Posterior vena cava (tissue), 2 donors: ENCODE measurements at places on chromosomes 5 and 9. TPM values are rescaled to one million over a fixed set of nuclear protein-coding genes. Genes with fewer than 3 reads are reported as not detected.

DNA sequence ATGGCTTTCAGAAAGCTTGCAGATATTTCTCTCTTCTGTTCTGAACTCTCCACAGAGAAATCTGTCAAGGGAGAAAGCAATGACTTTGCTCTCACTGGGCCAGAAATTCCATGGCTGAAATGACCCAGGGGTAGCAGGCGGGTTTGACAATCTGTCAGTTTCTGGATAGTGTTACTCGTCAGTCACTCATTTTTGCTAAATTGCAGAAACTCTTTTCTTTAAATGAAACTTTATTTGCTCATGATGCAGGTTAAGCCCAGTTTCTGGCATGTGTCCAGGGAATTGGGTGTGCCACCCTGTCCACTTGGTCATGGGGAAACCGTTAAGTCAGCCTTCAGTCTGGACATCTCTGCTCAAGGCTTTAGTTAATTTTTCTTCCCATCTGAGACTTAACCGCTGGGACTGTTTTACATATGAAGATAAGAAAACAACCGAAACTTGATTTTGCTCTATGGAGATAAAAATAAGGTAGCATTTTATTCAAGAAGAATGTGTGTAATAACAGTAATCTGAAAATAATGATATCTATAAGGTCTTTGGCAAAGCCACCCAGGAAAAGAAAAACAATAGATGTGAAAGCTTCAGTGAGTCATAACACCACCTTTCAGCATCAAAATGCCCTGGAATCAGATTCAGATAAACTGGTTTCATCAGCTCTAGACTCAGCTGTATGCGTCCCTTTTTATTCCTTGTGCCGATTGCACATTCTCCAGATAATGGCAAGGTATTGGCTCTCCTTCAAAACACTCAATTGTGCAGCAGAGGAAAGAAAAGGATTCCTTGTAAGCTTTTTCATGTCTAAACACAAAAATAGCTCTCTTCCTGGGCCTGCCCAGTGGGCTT is 308.3 kb downstream of the ZSWIM6 start:
- DNase-seq, result no peak

DNA sequence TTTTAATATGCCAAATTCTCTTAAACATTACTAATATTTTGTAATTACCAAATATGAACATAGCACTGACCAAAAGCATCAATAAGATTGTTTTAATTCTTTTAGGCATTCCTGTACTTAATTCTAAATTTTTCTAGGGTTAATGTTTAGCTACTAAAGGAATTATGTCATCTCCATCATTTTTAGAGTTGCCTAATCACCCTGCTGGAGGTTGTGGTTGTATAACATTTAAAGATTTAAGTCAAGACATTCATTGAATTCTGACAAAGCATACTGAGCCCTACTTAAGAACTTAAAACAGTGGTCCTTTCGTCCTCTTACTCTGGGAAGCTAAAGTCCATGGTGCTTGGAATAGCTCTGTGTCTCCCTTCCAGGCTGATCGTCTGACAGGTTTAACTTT is 28.1 kb upstream of the DAB2 start:
- DNase-seq, result no peak

DNA sequence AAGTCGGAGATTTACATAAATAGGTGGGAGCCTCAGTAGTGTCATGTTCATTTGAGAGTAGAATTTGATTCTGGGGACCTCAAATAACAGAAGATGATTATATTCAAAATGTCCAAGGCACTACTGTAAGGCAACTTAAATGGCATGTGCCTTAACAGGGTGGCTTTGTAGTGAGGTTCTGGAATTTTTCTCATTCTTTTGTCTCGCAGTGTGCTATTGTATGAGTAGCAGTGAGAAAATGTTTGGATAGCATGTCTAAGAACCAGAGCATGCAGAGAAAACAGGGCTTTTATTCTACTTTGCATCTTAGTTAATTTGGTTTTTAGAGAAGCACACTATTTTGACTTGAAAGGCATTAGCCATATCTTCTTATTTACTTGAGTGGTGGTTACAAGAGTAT is 25.0 kb downstream of the MAST4 start:
- no peak for DNase-seq

- no peak for DNase-seq
Measured at GRCh38 chr5:72412283-72413055, 92.3 kb downstream of the PTCD2 start.

DNA sequence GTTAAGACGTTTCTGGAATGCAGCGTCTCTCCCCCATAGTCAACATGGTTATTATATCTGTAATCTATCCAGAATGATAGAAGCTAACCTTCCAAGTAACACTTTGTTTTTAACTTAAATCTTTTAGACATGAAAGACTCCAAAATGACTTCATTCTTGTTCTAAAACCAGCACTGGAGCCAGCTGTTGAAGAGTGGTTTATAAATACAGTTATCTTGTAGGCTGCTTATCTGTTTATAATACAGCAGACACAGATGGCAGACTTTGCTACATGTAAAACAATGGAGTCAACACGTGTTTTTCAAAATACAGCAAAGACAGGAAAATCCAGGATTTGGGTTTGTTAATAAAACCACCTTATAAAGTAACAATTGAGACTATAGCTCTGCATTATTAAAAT is 48.8 kb upstream of the RETREG1 start:
- DNase-seq, result no peak

- no peak for DNase-seq
Measured at GRCh38 chr5:54449923-54450322, 5.6 kb upstream of the HSPB3 start.

DIMT1 gene
- total RNA-seq, result 24.8 TPM

TSSK1B gene
- not detected for total RNA-seq

SLC6A7 gene
- 0.19 TPM for total RNA-seq

LEAP2 gene
- total RNA-seq, result 0.48 TPM

SELENOP gene
- total RNA-seq, result 165 TPM
